ENCODE measurements at places on chromosomes 13 and 19.
A peak's percentile ranks its signal among the peaks of the same experiment; 100 is the strongest.

DNA sequence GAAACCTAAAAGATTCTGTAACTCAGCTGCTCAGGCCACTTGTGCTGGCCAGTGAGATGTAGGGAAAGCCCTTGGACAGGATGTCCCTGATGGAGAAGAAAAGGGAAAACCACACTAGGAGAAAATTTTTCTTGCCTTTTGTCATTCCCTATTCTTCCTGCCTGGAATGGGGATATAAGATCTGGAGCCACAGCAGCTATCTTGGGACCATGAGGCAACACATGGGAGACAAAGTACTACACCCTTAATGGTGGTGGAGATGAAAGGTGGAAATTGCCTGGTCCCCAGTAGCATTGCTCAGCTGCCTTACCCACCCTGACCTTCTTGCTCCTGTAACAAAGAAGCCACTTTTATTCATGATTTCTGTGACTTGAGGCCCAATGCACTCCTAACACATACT, 9.4 kb downstream of the RSPH6A start:
- no peak for DNase-seq

DNA sequence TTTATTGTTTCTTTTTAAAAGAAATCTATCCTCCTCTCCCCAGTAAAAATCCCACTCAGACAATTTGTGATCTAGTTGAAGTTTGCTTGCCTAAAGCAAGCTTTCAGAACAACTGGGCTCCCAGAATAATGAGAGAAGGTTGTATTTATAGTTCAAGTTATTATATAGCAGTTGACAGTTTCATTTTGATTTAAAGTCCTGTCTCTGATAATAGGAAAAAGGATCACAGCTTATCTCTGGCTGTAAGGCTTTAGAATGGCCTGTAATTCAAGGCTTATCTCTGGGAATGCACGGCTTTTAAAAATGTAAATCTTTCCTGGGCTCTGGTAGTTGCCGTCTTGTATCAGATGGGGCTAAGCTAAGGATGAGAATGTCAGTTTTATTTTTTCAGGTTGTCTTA, 123.3 kb upstream of the TMTC4 start:
- no peak for DNase-seq

DNA sequence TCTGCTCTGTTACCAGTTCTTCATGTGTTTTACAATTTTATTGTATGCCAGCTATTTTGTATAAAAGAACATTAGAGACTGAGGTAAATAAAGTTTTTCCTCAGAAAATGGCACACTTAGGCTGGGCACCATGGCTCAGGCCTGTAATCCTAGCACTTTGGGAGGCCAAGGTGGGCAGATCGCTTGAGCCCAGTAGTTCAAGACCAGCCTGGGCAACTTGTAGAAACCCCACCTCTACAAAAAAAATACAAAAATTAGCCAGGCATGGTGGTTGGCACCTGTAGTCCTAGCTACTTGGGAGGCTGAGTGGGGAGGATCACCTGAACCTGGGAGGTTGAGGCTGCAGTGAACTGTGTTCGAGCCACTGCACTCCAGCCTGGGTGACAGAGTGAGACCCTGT, 32.0 kb downstream of the CCDC8 start:
- DNase-seq = peak; percentile 7

GRCh38 chr13:33259296-33259695, 26.3 kb downstream of the STARD13 start:
- DNase-seq = no peak

DNA sequence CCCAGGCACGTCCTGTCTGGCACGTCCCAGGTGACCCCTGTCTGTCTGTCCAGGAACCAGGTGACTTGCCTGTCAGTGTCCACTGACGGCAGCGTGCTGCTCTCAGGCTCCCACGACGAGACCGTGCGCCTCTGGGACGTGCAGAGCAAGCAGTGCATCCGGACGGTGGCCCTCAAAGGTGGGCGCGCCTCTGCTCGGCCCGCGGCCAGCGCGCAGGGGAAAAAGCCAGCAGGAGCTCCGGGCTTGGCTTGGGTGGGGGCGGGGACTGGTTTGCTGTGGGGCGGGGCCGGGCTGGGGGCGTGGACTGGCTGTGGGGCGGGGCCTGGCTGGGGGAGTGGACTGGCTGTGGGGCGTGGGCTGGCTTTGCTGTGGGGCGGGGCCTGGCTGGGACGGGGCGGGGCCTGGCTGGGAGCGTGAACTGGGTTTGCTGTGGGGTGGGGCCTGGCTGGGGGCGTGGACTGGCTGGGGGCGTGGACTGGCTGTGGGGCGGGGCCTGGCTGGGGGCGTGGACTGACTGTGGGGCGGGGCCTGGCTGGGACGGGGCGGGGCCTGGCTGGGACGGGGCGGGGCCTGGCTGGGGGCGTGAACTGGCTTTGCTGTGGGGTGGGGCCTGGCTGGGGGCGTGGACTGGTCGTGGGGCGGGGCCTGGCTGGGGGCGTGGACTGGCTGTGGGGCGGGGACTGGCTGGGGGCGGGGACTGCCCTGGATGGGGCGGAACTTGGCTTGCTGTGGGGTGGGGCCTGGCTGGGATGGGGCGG, 7.2 kb downstream of the WDR18 start:
- no peak for DNase-seq

All from suprapubic skin (tissue), 4 donors.